AG04450 (cell line): ENCODE measurements at places on chromosomes 12 and 14.

DNA sequence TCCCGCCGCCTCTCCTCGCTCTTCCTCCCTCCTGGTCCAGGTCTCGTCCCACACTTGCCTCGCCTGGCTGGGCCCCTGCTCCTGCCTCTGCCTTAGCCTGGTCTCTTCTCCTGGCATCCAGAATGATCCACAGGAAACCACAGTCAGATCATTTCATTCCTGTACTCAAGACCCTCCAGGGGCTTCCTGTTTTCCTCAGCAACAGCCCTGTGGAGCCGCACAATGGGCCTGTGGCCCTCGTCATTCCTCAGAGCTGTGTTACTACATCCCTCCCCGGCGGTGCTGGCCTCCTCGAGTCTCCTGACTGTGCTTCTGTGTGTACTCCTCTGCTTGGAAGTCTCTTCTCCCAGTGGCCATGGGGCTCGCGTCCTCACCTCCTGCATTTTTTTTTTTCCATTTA is 20.1 kb downstream of the ATP6V0A2 start:
- no peak for DNase-seq

DNA sequence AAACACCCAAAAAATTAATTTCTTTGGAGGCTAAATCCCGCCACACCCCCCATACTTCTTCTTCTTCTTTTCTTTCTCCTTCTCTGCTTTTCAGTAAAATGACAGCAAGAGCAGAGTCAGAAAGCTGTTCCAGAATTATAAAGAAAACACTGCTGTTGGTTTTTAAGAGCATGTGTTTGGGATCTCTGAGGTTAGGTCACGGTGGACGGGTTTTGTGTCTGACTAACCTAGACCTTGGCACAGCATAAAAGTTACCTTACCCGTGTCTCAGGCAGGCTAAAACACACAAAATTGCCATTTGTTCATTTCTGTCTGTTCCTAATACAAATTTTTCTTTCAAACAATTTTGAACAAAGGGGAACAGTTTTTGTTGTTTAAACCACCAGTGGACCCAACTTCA is 540.8 kb downstream of the NRXN3 start:
- DNase-seq = no peak

GRCh38 chr12:26410689-26411088 is 215.3 kb downstream of the SSPN start:
- no peak for DNase-seq

DNA sequence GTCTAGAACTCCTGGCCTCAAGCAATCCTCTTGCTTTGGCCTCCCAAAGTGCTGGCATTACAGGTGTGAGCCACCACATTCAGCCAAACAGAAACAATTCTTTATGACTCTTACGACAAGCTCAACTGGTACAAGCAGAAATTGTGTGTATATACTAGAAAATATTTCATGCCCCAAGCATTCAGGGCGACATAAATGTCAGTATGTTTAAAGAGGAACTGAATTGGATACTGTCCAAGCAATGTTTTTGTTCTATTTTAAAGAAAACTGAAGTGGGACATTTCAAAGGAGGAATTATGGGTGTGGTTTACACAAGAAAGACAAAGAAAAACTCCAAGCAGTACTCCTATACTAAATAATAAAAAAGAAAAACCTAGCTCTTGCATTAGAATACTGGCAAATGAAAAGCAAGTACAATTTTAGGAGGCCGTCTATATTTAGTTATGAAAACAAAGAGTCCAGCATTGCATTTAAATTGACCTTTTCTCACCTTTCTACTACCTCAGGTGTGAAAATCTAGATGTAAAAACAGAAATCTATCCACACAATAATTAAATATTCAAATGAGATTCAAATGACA is 48.9 kb downstream of the PPP1R12A start:
- DNase-seq = no peak

GRCh38 chr12:6387541-6387940 is 3.6 kb downstream of the LTBR start:
- DNase-seq = no peak

- DNase-seq = no peak
Observed at GRCh38 chr12:6978611-6979011, 7.9 kb downstream of the EMG1 start.

DNA sequence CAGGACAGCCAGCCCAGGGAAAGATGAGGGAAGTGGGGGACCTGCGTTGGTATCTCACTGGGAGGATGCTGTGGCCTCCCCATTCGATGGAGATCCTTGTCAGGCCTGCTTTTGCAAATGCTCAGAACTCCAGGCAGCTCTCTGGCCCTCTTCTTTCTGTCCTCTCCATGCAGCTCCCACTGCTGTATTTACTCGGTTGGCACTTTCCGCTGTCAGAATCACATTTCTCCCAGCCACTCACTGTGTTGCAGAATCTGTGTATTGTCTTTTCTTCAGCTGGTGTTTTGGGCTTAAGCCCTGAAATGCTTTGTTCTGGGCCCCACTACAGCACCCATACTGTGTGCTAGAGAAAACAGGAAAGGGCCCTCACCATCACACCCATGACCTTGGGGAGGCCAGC is 401.1 kb downstream of the RGS6 start:
- no peak for DNase-seq

GRCh38 chr12:110091136-110091711 is 32.9 kb upstream of the IFT81 start:
- DNase-seq = no peak

DNA sequence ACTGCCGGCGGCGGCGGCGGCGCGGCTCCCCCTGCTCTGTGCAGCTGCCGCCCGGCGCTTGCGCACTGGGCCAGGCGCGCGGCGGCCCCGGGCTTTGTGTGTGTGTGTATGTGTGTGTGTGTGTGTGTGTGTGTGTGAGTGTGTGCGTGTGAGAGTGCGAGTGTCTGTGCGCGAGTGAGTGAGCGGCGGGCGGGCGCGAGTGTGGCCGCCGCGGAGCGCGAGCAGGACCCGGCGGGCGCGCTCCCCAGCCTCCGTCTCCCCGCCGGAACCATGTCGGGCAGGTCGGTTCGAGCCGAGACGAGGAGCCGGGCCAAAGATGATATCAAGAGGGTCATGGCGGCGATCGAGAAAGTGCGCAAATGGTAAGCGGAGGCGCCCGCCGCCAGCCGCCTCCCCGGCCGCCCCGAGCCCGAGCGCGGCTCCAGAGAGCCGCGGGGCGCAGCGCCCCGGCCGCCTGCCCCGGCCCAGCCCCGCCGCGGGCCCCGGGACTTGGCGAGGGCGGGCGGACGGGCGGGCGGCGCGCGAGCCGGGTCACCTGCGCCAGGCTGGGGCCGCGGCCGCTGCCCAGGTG is at the start of gene BCL7A:
TSS of gene BCL7A (plus strand) at position 63 of the 571 bp plus-strand sequence. CDS start at position 271, 208 bp downstream.
- DNase-seq = peak; percentile 33

GRCh38 chr14:85316701-85317410 is 213.1 kb upstream of the FLRT2 start:
- DNase-seq = no peak

DNA sequence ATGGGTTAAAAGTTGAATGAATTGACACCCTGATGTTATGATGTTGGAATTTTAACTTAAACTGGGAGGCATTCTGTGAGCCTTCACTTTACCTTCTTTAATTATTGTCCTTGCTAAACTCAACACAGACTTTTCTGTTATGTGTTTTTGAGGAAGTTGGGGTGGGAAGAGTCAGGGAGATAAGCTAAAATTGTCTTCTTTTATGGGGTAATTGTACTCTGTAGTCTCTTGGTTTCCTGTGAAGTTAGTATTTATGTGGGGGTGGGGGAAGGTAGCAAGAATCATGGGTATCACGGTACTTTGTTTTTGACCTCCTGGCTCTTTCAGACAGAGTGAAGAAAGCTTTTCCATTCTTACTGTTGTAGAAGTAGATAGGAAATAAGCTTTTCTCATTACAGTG is 32.9 kb downstream of the RAB21 start:
- no peak for DNase-seq

- no peak for DNase-seq
Observed at GRCh38 chr12:116878567-116879508, 2.4 kb downstream of the HRK start.

- DNase-seq = no peak
Observed at GRCh38 chr14:24280797-24281460, 9.5 kb upstream of the RABGGTA start.

GRCh38 chr14:102481791-102482238 is 27.8 kb downstream of the ANKRD9 start:
- DNase-seq = no peak

DNA sequence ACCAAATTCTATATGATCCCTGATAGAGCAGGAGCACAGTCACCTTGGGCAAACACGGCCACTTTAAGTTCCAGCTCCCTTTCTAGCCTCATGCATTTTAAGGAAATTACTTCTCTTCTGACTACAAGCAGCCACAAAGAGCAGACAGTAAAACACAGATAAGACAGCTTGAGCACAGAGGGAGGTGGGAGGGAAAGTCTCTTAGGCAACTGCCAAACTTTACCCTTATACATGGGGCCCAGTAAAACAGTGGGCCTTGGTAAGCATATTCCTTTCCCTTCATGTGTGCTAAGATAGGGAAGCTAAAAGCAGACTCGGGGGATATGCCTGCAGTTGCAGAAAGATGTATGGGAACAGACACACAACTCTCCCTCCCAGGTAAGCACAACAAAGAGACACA is 235.9 kb downstream of the CPNE8 start:
- no peak for DNase-seq

GRCh38 chr14:73796893-73797542 is 54.6 kb upstream of the PTGR2 start:
- no peak for DNase-seq

- DNase-seq = no peak
Observed at GRCh38 chr14:100575266-100575995, 11.8 kb downstream of the BEGAIN start.

GRCh38 chr12:79174626-79175025 is 310.1 kb downstream of the SYT1 start:
- DNase-seq = no peak

GRCh38 chr12:14187966-14188365 is 177.5 kb upstream of the ATF7IP start:
- DNase-seq = no peak

DNA sequence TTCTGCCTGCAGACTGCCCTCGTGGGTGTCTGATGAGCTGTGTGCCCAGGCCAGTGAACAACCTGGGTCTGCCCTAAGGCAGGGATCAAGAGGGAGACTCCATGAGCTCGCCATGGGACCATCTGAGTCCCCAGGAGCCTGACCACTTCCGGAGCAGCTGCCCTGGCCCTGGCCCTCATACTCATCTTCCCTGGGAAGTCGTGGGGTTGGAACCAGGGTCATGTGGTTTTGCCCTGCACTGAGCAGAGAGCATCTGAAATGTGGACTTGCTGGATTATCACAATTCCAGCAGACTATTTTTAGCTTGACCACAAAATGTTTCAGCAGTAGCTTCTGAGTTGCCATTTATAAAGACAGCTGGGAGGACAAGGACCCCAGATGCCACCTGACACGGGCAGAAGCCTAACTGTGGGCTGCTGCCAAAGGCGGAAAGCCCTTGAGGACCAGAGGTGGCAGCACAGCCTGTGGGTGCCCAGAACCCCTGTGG is 6.7 kb downstream of the BTBD6 start:
- no peak for DNase-seq

DNA sequence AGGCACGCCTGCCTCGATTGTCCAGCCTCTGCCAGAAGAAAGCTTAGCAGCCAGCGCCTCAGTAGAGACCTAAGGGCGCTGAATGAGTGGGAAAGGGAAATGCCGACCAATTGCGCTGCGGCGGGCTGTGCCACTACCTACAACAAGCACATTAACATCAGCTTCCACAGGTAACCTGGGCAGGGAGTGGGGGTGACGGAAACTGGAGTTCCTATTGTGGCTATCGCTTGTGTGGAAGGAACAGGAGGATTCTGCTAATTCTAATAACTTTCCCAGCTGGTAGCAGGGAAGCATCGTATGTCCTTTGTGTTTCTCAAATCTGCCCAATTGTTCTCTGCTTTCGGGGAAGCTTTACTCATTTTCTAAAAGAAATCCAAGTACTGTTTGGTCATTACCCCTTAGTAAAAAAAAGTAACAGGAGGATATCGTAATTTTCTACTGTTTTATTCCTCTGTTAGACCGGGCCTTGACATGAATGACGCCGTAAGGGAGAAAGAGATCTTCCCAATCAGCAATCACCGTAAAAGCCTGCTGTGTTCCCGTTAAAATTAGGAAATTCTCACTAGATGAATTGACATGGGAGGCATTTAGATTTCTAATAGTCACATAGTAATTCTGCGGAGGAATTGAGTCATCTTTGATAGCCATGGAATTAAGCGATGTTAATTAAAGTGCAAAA is 449 bp downstream of the THAP2 start:
- DNase-seq = no peak

GRCh38 chr12:6539314-6539682 is 5.0 kb downstream of the GAPDH start:
- DNase-seq = no peak

DNA sequence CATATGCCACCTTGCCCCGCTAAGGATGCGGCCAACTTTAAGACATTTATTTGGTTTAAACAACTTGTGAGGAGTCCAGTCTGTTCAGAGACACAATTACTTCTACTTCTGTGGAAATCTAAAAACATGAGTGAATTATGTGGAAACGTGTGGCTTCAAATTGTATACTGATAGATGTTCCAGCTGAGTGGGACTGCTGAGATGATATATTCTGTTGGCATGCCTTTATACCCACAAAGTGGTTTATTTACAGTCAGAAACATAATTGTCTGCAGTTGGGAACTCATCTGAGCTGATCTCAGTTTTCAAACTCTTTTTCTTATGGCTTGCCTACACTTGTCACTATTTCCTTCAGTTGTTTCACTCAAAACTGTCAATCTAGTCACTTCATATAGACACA is 67.8 kb downstream of the FLRT2 start:
- no peak for DNase-seq

- peak; percentile 79 for DNase-seq
Observed at GRCh38 chr12:89768586-89769482, 60.2 kb upstream of the ATP2B1 start.
